Stimulated activated CD4-positive, alpha-beta T cell treated with anti-CD3 and anti-CD28 coated beads, Interleukin-15, amount 100 ng/mL, for 1 hour (primary cell): ENCODE measurements at places on chromosomes 13 and 19.

DNA sequence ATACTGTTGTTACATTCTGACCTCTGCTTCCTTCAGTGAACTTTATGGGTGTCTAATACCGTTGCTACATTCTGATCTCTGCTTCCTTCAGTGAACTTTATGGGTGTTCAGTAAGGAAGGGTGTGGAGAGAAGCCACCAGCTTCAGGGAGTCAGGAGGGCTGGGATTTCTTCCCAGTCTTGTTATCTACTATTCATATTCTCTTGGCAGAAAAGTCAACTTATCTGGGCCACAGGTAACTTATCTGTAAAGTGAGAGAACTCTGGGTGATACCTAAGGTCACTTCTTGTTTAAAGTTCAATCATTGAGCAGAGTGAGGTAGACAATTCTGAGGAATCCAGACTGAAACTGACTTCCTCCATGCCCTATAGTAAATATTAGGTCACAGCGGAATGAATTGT is 71.2 kb upstream of the STK24 start:
- DNase-seq, result no peak

GRCh38 chr13:101875717-101876393 is 423.4 kb downstream of the ITGBL1 start:
- no peak for DNase-seq

DNA sequence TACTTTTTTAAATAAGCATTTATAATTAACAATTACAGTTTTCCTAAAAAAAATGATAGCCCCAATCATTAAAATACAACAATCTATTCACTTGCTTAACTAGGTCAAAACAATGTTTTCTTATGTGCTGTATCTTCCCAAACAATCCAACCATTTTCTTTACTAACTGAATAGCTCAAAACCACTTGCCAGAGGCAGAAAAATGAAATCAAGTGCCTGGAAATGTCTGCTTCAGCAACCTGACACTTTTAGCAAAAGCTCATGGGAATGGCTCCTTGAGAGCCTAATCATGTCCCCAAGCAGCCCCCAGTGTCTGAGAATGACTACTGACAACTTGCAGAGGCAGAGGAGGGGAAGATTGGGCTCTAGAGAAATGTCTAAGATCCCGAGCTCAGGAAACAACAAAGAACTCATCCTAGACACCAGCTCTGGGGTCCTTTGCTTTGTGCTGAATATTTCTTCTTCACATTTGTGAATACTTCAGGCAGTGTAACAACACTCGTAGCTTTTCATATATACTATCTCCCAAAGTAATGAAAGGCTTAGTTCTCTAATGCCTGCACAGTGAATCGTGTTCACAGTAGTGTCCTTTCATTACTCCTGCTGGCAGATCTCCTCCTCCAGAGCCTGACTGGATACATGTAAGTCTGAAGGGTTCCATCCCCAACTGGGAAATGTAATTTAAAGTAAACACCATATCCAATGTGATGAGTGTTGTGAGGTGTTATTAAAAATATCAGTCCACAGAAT is 280.0 kb downstream of the LHFPL6 start:
- DNase-seq, result no peak

- no peak for DNase-seq
Observed at GRCh38 chr13:106143930-106144709, 391.3 kb downstream of the EFNB2 start.

GRCh38 chr13:30739761-30740642 is 4.7 kb downstream of the ALOX5AP start:
- DNase-seq, result peak; percentile 29

DNA sequence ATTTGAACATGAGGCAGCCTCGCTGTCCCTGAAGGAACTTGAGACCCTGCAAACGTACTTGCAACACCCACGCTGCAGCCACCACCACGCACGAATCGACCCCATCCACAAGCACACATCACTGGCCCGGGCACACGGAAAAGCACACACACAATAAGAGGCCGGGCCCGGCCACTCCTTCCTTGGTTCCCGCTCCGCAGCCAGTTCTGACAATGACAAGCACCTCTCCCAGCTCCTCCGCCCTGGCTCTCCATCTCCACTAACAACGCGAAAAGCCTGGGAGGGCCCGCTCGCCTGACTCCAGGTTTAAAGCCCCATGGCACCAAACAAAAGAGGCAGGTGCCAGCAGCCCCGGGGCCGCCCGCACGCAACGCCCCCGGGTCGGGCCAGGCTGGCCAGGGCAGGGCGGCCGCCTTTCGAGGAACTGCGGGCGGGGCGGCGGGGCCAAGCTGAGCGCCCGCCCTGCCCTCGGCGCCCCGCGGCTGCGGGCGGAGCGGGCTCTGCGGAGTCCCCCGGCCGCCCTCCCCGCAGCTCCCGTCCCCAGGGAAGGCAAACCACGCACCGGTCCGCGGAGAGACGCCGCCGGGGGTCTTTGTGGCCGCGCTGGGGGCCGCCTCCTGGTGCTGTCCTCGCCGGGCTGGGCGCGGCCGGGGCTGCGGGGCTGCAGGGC is 495 bp downstream of the DCLK1 start:
- no peak for DNase-seq

- DNase-seq, result no peak
Observed at GRCh38 chr13:66530158-66530557, 700.0 kb downstream of the PCDH9 start.

DNA sequence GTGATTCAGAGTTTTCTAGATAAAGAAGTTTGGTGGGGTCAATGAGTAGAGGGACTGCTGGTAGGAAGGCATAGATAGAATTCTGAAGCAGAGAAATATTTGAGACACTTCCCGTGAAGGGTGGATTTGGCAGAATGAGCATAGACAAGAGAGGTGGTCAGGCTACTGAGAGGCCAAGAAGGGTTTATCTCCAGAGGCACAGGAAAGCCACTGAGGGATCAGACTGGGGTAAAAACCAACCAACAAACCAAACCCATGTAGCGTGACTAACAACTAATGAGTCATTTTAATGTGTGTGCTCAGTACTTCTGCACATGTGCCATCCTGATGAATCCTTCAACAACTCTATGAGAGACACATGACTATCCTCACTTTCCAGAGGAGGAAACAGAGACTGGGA is 60.0 kb upstream of the SERP2 start:
- DNase-seq, result no peak

DNA sequence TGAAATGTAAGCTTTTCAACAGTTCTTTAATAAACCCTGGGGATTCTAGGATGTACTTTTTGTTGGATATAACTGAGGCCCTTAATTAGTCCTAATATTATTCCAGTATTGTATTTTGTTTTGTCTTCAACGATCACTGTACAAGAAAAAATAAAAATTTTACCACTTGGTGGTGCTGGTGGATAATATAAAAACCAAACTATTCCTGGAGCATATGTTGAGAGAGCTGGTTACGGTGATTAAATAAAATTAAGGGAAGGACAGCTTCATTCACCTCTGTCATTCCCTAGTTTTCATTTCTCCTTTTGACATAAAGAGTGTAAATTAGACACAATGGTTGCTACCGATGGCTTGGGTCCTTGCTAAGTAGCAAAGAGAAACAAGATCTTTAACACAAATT is 598.6 kb upstream of the PCDH20 start:
- DNase-seq, result no peak
